ENCODE measurements at places on chromosomes 5 and 9.

- DNase-seq: no peak
Observed at GRCh38 chr9:22046243-22046885, 37.3 kb upstream of the CDKN2B start.

- no peak for DNase-seq
Observed at GRCh38 chr5:142864290-142865260, 94.4 kb downstream of the ARHGAP26 start.

DNA sequence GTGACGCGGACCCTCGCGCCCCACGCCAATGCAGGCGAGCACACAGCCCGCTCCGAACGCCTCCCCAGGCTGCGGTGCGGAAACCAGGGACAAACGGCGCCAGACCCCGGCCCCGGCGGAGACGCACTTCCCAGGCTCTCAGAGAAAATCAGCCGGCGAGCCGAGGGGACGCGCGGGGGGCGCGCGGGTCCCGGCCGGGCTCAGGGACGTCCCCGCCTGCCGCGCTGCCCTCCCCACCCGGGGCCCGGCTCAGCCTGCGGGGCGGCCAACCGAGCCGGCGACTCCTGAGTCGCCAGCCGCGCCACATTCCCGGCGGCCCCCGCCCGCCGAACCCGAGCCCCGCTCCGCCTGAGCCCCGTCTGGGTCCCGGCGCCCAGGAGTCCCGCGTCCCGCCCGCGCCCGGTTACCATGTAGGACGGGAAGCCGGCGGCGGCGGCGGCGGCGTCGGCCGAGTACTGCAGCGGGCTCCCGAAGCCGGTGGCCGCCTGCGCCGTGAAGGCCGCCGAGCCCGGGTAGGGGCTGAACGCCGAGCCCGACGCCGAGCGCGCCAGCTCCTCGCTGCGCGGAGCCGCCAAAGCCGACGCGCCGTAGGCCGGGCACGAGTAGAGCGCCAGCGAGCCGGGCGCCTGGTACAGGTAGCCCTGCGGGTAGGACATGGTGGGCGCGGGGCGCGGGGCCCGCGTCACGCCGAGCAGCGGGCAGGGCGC is 566 bp downstream of the IRX2 start:
- peak; percentile 44 for DNase-seq

GRCh38 chr9:69207503-69207902 is 33.4 kb downstream of the TJP2 start:
- DNase-seq: no peak

DNA sequence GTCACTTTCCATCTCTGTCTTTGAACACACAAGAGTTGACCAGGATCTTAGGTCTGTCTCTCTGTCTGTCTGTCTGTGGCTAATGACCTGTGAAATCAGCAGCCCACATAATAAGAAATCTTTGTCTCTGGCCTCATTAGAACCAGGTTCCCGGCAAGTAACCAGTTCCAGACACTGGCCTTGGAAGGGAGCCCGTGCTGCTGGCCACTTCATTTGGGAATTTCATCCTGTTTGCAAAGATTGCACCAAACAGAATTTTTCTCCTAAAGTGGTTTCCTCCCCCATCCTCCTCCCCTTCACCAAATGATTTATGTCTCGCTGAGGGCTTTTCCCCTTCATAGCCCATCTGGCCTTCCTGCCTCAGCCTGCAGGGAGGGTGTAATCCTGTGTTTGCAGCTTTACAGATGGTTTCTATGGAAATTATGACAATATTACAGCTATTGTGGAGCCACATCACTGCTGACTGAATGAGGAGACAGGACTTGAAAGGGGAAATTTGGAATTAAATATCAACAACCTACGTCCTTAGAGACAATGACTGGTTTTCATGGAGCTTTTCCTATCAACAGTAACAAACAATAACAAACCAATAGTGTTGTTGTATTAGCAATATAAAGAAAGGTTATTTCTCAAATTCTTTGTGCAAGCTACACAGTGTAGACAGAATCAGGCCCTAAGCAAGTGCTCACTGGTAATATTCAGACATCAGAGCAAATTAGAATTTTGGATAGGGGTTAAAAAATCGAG is 25.7 kb downstream of the DPYSL3 start:
- DNase-seq: peak; percentile 89

GRCh38 chr5:155773680-155774079 is 553.3 kb upstream of the SGCD start:
- no peak for DNase-seq

DNA sequence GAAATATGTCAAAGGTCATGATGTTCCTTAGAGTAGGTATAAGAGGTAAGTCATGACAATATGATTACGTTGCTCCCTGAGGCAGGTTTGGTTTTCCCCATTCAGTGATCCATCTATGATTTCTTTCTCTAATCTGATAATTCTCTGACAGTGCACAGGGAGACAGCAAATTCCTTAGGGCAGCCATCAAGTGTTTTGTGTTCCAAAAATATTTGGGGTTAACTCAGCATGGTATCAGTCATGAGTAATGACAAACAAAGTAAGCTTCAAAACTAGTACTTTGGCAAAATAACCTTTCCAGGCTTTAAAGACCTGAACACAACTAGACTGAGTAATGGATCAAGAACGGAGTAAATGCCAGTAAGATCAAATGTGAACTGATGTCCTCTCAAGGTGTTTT is 55.3 kb upstream of the SPATA31E1 start:
- no peak for DNase-seq

GRCh38 chr9:132743931-132744479 is 73.7 kb downstream of the GTF3C4 start:
- DNase-seq: no peak

GRCh38 chr5:74627646-74628279 is 12.8 kb downstream of the ENC1 start:
- DNase-seq: no peak

All from NCI-H1092 (cell line).